ENCODE measurements at places on chromosomes 1 and 21.
A peak's percentile ranks its signal among the peaks of the same experiment; 100 is the strongest.

- no peak for DNase-seq
Measured at GRCh38 chr1:68157416-68157815, 74.9 kb downstream of the WLS start.

GRCh38 chr1:205477759-205478247, 22.0 kb upstream of the BLACAT1 start:
- DNase-seq: no peak

GRCh38 chr1:13514821-13515220, 1.0 kb upstream of the LRRC38 start:
- DNase-seq: no peak

GRCh38 chr1:162230517-162230916, 146.1 kb downstream of the SPATA46 start:
- no peak for DNase-seq

- DNase-seq: no peak
Measured at GRCh38 chr1:17653276-17653675, 101.9 kb upstream of the ACTL8 start.

DNA sequence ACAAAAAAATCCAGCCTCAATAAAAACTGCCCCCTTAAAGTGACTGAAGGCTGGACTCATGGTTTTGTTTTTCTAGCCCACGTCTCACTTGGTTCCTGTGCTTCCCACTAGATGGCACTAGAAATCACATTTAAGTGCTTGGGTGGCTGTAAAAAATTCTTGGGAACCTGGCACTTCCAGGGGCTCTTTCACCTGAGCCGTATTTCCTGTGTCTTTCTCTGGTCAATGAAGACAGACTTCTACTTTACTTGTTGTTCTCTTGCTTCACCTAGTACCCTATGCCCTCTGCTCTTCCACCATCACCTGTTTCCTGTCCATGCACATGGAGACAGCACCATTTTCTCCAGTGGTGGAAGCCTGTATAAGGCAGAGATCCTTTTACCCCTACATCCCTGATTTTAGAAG, 20.0 kb downstream of the METTL13 start:
- DNase-seq: peak; percentile 54

DNA sequence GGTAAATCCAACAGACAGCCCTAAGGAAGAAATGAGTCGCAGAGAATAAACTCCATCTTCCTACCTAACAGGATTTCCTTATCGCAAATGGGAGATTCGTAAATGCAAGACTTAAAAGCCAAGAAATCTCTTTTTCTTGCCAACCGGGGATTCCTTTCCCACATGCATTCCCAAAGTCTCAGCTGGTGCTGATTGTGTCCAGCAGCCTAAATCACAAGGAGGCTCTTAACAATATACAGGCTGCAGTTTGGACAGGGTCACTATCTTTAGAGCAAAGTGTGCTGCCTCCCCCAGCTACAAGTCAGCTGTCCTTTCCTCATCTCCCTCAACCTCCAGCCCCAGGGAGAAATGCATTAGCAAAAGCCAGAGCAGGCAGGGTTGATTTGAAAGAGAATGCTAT, 189.8 kb upstream of the PLXNA2 start:
- no peak for DNase-seq

GRCh38 chr1:212645546-212646543, 37.3 kb downstream of the ATF3 start:
- DNase-seq: no peak

- DNase-seq: no peak
Measured at GRCh38 chr1:227897704-227898438, 49.9 kb downstream of the WNT9A start.

- no peak for DNase-seq
Measured at GRCh38 chr21:32389337-32390015, 3.3 kb downstream of the URB1 start.

GRCh38 chr1:3617806-3618345, 6.6 kb upstream of the MEGF6 start:
- DNase-seq: no peak

- no peak for DNase-seq
Measured at GRCh38 chr1:202283991-202284390, 57.7 kb downstream of the UBE2T start.

- DNase-seq: no peak
Measured at GRCh38 chr1:78226784-78227183, 181.0 kb downstream of the GIPC2 start.

- DNase-seq: no peak
Measured at GRCh38 chr1:109399326-109399957, 1.7 kb upstream of the SORT1 start.

DNA sequence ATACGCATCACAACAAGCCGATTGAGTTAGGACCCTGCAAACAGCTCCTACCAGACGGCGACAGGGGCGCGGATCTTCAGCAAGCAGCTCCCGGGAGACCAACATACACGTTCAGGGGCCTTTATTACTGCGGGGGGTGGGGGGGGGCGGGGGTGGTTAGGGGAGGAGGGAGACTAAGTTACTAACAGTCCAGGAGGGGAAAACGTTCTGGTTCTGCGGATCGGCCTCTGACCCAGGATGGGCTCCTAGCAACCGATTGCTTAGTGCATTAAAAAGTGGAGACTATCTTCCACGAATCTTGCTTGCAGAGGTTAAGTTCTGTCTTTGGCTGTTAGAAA, 162.0 kb downstream of the RUNX1 start:
- DNase-seq: no peak

GRCh38 chr21:20883408-20883800, 114.8 kb upstream of the NCAM2 start:
- no peak for DNase-seq

DNA sequence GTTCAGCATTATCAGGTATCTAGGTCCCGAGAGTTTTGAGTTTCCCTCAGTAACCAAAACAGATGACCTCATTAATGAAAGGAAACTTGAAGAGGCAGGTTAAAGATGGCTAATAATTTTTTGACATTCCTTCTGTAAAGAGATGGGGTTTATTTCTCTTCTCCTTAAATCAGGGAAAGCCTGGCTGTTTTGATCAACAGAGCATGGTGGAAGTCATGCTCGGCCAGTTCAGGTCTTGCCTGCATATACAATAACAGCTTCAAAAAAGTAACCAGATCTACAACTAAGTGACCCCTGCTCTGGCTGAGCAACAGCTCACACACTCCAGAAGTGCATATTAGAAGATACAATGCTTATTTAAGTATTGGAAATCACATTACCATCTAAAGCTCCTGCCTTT, 36.6 kb upstream of the POU2F1 start:
- no peak for DNase-seq

- no peak for DNase-seq
Measured at GRCh38 chr1:38787041-38787440, 72.5 kb downstream of the RRAGC start.

DNA sequence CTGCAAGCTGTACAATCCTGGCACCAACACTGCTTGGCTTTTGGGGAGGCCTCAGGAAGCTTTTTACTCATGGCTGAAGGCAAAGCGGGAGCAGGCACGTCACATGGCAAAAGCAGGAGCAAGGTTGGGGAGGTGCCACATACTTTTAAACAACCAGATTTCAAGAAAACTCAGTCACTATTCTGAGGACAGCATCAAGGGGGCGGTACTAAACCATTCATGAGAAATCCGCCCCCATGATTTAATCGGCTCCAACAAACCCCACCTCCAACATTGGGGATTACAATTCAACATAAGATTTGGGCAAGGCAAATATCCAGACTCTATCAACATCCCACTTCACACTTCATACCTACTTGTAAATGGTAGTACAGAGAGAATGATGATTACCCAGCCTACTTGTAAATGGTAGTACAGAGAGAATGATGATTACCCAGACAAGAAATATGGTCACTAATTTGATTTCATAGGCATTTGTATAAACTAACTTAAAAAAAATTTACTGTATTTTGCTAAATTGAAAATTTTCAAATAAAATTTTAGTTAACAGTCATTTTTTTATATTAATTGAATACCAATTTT, 24.9 kb downstream of the ATP5PF start:
- peak; percentile 3 for DNase-seq

DNA sequence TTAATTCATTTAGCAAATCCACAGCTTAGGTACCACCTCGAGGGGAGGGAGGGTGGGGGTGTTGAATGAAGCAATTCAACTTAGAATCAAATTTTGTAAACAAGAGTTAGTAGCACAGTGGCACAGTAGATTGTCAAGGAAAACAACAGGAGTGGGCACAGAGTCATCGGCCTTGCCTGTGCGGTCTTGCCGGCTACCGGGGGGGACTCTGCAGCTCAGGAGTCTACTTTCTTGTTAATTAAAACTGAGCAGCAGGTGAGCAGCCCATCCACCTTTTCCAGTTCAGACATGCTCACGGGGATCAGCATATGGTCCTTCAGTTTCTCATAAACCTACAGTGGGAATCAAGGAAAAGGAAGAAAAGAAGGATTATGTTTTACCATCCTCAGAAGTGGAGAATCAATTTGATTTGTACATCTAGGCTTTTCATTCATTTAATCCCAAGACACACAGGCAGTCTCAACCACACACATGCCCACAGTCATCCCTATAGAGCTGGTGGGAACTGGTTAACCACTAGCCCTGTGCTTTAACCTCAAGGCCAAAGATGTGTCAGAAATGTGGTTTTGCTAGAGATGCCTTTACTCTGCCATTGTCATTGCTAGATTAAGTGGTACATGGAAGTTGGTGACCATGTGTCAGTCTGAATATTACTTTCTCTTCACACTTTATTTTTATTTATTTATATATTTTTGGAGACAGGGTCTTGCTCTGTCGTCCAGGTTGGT, 45.0 kb upstream of the BCL10 start:
- no peak for DNase-seq

- peak; percentile 76 for DNase-seq
Measured at GRCh38 chr1:9110669-9111356, 18.1 kb downstream of the GPR157 start.

DNA sequence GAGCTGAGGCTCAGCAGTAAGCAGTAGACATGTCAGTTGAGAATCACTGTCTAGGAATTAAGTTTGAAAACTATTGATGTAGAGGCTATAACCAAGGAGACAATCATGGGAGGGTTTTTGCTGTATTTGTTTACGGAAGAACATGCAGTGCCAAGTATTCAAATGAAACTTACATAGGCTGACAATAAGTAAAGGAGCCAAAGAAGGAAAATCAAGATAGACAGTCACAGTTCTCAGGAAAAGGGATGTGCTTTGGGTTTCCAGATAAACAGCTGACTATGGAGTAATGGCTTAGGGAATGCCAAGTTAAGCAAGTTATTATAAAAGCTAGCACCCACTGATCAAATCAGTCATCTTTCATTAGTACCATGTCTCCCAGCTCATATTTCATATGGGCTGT, 21.5 kb downstream of the GNG12 start:
- DNase-seq: no peak

- DNase-seq: no peak
Measured at GRCh38 chr1:228410671-228411070, 4.0 kb upstream of the TRIM11 start.

DNA sequence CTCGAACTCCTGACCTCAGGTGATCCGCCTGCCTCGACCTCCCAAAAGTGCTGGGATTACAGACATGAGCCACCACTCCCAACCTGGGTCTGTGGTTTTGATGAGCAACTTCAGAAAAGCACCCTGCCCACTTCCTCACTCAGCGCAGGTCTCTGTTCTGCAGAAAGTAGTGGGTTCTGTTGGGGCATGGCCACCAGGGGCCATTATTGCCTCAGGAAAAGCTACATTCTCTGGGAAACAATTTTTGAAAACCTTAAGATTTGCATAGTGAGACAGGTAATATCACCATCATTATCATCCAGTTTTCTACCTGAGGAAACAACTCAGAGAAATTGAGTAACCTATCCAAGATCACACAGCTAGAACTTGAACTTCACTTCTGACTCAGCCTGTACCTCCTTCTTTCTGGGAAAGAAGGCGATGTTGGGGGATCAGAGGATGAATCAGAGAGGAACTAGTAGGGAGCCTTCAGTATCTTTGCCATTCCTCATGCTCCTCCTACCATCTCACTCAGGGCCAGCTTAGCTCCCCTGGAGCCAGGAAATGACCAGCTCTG, 7.1 kb upstream of the NES start:
- no peak for DNase-seq

GRCh38 chr1:54277451-54278341, 77.7 kb downstream of the MRPL37 start:
- no peak for DNase-seq

DNA sequence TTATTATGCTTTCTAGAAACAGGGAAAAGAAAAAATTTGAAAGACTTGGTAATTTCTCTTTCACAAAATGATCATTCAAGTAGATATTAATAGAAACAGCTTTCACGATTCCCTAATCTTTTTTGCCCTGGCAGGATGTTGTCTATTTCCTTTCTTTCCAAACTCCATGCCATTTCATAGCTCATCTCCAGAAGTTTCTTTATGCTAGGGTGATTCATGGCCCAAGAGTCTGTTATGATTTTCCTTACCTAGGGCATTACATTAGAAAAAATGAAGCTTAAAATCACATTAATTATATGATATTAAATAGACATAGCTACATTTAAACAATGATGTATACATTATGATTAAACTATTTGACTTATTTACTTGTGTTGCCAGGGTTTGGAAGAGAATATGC, 762.1 kb downstream of the LTN1 start:
- no peak for DNase-seq

DNA sequence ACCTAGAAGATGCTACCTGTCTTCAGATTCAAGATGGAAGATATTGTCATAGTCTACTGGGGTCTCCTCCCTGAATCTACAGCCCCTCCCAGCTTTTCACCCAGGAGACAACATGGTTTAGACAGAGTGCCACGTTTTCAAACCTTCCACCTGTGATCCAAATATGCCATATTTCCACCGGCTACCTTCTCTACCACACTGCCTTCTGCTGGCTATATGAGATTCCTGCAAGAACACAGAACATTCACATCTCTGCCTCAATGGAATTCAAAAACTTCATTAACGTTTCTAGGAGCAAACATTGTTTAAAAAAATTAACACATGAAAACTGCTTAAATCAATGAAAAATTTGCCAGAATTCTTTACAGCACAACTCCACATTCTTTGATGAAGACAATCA, 12.9 kb upstream of the LELP1 start:
- DNase-seq: peak; percentile 12

- DNase-seq: no peak
Measured at GRCh38 chr1:150695561-150695960, 1.4 kb downstream of the GOLPH3L start.

DNA sequence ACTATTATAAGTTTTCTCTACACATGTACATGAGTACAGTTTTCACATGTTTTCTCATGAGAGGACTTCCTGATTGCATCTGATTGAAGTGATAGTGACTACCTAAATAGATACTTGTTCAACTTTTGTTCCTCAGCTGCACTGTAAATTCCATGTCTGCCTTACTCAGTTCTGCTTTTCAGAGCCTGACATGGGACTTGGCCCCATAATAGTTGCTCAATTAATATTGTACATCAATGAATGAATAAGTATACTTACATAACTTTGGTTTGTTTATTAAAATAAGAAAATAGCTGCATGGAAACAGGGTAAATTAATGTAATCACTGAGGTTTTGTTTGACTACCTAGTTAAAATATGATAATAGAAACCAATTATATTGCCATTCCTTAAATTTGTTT, 78.7 kb downstream of the HMCN1 start:
- no peak for DNase-seq

All from iPS DF 19.7 (cell line).